ENCODE measurements at places on chromosomes 6 and 20.

DNA sequence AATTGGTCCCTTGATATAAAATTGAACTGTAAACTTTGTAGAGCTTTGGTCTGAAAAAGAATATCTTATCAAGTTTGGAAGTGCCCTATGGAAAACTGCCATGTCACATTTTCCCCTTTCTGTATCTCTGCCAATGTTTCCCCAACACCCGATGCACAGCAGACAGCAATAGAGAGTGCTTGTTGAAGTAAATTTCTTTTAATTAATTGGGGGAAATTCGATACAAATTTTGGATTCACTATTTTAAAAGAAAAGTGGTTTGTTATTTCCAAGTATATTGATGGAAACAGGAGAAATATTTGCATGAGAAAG is 208.1 kb downstream of the OGFRL1 start:
- no peak for DNase-seq

DNA sequence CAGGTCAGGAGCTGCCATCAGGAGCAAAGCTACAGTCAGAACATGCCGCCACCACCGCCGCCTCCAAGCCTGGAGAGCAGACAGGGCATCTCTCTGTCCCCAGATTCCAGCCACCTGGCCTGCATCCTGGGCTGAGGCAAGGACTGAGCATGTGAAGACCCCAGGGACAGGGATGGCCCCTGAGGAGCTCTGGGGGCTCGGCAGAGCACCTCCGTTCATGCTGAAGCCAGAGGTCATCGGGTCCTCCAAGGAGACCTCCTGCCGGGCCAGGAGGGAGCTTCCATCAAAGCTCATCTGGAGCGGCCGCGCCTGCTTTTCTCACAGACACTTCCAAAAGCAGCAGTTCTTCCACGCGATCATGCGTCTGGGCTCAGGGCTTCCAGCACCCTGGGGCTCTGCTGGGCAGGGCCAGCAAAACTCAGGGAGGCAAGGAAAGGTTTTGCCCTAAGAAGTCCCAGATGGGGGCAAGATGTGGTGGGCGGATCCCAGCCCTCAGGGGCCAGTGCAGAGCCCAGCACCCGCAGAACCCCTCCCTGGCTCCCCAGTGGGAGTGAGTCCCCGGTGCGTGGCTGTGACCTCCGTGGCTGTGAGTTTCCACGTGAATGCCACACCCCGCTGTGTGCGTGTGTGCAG is 138.4 kb downstream of the TAF4 start:
- DNase-seq: no peak

DNA sequence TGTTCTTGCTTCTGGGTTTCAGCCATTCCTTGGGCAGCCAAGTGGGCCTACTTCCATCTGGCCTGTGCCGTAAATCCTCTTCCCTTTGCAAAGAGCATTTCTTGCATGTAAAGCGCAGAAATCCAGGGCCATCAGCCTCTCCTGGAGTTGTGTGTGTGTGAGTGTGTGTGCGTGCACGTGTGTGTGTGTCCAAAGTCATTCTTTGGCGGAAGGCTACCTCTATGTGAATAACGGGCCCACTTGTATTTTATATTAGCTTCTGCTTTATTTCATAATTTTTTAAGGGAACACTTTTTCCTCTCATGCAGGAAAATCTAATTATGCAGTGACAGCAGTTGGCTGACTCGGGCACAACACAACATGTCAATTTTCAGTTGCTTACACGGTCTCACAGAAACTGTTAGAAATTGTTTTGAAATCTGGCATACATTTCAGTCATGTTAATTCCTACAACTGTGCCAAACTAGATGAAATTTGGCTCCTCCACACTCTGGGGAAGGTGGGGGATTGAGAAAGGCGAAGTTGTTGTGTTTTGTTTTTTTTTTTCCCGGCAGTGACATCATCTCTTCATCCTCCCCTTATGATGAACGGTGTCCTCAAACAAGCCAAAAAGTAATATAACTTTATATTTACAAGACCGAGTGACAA is 223.7 kb upstream of the TSHZ2 start:
- no peak for DNase-seq

- no peak for DNase-seq
Observed at GRCh38 chr6:93735099-93735498, 315.7 kb upstream of the EPHA7 start.

DNA sequence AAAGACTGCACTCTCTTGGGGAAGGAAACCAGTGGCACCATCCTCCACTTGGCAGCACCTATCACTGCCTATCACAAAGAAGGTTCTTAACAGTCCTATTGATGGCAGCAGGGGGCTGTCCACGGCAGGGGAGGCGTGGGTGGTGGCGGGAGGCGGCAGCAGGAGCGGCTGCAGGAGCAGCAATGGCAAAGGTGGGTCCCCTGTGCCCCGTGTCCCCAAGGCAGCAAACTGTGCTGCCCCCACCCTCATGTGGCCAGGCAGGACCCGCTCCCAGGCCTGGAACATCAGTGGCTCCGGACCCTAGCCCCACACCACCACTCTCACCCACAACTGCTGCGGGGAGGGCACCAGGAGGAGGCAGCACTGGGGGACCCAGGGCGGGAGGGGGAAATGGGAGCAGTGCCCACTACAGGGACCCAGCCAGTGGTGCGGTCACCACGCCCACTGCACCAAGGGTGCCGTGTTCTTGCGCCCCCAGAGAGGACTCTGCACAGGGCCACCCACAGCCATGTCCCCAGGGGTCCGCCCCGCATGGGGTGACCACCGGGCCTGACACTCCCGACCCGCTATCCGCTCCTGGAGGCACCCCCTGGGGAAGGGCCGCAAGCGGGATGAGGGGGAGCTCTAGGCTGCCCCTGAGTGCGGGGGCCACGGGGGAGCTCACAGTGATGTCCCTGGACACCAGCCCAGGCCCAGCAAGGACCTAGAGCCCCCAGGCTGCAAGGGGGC is 54.6 kb downstream of the GMDS start:
- DNase-seq: no peak

DNA sequence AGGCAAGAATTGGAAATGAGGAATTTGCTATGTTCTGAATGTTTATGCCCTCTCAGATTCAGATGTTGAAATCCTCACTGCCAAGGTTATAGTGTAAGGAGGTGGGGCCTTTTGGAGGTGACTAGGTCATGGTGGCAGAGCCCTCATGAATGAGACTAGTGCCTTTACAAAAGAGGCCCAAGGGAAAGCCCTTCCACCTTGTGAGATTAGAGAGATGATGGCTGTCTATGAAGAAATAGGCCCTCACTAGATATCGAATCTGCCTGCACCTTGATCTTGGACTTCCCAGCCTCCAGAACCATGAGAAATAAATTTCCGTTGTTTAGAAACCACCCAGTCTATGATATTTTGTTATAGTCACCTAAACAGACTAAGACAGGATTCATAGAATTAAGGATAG is 10.4 kb downstream of the ASIP start:
- no peak for DNase-seq

- no peak for DNase-seq
Observed at GRCh38 chr20:43926287-43927050, 11.8 kb downstream of the TOX2 start.
